ENCODE measurements at places on chromosomes 6 and 20.
A peak's percentile ranks its signal among the peaks of the same experiment; 100 is the strongest.

DNA sequence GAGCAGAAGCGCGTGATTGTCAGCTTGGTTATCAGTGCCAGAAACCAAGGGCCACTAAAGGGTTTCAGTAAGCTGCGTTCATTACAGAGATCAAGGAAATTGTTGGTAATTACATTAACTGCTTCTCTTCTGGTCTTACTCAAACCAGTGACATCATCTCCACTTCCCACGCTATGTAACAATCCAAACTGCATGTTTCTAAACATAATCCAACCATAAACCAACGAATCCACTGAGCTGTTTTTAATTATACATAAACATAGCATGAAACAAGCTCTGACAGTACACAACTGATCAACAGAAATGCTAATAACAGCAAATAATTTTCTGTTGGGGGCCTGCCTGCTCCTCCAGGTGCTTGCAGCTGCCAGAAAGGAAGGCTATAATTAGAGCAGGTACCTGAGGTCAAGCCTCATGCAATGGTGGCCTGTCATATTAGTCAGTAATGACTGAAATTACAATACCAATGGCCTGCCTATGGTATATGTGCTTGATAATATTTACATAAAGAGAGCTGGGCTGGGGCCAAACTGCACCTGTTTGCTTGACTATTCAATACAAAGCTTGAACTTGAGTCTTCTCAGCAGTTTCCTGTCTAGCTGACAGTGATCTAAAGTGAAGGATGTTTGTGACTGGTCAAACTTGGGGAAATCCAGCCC, 40.1 kb downstream of the ILRUN start:
- peak; percentile 27 for DNase-seq

DNA sequence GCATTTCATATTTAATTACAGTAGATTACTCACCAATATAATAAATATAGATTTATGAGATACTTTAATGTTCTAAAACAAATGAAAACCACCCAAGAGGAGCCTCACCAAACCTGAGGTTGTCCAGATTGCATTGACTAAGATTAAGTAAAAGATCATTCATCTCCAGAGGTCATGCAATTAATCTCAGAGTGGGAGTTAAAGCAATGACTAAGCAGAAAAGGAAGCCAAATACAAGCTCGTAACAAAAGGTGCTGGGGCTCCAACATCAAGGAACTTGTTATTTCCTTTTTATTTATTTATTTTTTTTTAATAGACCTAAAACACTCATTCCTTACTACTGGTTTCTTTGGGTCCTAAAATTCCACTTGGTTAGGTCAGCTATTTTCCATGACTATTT, 57.7 kb downstream of the RSPO3 start:
- no peak for DNase-seq

DNA sequence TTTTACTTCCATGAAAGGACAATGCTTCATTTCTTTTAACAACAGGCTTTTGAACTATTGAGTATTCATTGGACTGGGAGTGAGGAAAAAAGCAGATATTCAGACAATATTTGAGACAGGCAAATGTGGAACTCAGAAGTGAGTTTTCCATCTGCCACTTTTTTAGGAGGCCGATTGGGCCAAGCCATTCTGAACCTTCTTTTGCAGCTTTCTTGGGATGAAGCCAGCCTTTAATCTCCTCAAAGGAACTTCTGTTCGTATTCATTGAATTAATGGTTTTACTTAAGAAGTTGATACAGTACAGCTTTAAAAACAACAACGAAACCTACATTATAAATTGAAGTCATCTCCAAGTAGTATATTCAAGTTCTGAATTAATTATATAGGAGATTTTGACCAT, 187.1 kb upstream of the RNF217 start:
- no peak for DNase-seq

DNA sequence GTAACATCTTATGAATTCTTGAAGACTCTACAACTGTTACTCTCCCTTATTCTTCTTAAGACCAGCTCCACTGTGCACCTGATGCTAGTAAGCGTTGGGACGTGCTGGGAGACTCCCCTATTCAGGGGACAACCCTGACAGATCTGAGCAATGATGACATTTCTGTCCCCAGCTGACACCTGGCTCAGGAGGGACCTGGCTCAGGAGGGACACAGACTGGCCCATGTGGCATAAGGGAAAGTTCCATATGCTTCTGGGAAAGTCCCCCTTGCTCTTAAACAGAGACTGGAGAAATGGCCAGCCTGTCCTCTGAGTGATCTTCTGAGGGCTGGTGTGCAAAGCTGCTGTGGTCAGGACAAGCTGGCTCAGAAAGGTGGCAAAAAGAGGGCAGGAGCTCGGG, 10.0 kb upstream of the CD93 start:
- no peak for DNase-seq

- DNase-seq: no peak
These were observed 223.7 kb downstream of the GMDS start for GRCh38 chr6:2021713-2022125.

- DNase-seq: no peak
These were observed 33.8 kb upstream of the FAM135A start for GRCh38 chr6:70379473-70380013.

- DNase-seq: no peak
These were observed 193.9 kb upstream of the MOCS1 start for GRCh38 chr6:40128127-40128526.

- no peak for DNase-seq
These were observed 8.0 kb downstream of the STK35 start for GRCh38 chr20:2109425-2110210.

DNA sequence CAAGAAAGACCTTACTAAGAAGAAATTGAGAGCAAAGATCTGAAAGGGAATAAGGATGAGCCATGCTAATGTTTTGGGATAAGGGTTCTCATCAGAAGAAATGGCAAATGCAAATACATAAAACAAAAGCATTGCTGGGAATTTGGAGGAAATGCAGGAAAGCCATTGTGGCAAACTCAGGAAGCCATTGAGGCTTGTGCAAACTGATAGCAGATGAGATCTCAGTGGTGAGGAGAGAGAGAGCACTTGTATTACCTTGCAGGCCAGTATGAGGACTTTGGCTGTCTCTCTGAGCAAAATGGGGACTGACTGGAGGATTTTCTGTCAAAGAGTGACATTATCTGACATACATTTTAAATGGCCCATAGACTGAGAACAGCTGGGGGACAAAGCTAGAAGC, 103.0 kb downstream of the ADGRB3 start:
- no peak for DNase-seq
